ENCODE measurements at places on chromosomes 7 and 10.

DNA sequence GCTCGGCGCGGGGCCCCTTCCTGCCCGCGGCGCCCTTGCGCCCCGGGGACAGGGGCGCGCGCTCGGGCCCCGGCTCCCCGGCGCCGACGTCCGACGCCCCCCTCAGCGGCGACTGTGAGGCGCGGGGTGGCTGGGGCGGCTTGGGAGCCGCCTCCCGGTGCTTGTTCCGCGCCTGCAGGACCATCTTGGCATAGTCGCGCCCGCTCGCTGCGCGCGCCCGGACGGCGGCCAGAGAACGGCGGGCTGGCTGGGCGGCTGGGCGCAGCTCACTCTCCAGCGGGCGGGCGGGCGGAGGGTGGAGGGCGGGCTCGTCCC lies at the start of gene DPY19L1:
TSS of gene DPY19L1 (minus strand) at position 275 of the 315 bp plus-strand sequence. CDS start at position 184, 91 bp downstream.
- DNase-seq, result no peak

DNA sequence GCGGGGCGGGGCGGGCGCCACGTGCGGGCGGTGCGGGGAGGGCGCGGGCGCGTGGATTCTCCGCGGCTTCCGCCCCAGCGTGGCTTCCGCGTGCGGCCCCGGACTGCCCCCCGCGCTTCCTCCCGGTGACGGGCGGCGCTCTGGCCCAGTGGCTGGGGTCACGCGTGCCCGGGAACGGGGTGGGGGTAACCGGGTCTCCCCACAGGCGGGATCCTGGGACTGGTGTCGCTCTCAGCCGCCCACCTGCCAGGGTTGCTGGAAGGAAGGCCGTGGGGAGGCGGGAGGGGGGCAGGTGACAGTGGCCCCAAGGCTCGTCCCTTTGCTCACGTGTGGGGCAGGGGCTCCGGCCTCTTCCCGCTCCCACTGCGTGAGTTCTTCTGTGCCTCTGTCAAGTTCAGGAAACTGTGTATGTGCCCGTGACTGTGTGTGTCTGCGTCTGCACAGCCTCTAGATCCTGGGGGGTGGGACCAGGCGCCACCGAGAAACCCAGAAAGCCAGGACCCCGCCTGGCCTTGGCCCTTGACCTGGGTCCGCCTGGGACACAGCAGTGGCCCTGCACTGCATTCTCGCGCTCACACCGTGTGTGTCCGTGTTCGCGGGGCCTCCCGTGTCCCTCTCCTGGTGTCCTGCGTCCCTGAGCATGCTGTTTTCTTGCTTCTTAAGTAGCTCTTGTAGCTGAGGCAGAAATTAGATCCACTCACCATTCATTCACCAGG lies 919 bp downstream of the MAFK start:
- no peak for DNase-seq

DNA sequence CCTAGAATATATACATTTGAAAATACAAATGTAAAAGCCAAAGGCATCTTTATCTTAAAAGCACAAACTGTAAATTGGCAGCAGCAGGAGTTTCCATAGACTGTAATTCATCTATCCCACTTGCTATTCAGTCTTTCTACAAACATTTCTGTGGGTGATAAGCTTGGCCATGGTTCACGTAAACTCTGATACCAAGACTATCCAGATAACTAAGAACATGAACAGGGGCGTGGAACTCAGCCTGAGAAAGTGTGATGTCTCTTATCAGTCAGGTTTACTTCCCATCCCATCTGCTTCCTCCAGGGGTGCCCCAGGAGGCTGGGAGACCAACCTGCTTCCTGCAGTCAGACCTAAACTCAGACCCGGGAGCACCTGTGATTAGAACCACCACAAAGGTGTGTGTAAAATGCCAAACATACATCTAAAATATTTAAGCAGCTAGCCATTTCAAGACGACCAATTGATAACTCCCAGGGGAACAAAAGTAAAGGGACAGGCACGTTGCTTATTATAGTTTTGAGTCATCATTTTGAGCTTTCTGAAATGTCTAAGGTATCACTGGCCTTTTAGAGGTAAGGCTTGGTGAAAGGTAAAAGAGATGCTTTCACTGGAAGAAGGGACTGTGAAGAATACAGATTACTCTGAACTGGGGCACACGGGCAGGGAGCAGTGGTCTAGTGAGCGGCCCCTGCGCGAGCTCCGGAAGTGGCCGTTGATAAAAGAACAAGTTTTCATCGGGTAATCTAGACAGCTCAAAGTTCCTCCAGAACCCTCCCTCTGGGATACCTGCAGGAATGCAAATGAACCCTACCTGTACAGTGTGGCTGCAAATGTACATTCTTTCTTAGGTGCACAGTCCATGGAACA lies 51.5 kb downstream of the RSU1 start:
- DNase-seq, result no peak

GRCh38 chr7:159147246-159147645 lies 2.6 kb upstream of the VIPR2 start:
- DNase-seq, result no peak

DNA sequence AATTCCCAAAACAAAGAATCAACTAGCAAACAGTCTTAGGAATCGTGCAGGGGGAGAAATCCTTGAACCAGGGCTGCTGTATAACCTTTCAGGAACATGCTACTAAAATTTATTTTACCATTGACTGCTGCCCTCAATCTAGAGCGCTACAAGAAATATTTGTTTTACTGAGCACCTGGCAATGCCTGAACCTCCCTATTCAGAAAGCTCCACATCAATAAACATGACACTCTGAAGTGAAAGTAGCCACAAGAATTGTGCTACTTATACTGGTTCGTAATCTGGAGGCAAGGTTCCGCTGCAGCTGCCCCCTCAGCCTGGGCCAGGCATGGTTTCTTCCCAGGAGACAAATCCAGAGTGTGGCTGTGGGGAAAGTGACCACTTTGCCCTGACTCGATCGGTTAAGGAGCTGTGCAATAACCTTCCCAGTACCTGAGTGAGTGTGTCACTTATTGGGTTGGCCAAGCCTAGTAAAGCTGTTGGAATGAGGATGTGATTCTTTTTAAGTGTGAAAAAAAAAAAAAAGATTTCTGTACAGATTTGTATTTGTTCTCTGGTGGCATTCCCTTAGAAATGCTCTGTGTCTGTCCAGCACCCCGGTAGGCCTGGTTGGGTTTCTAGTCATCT lies 7.7 kb downstream of the VWA2 start:
- no peak for DNase-seq

DNA sequence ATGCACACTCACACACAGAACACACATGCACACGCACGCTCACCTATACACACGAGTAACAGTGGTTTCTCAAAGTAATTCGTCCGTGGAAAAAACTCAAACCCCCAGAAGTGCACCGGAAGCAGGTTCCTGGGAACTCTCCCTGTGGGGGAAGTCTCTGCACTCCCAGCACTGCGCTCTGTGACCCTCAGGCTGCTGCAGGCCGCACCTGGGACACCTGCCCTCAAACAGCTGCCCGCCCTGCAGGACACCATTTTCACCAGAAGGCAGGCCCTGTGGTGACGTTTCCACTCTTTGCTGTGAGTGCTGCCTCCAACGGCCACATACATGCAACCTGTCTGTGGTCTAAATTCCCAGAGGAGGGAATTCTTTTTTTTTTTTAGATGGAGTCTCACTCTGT lies 21.3 kb downstream of the YKT6 start:
- DNase-seq, result no peak

- no peak for DNase-seq
These were observed 82.7 kb downstream of the SLC25A13 start for GRCh38 chr7:96238976-96239766.
